Peyer's patch (tissue), 4 donors: ENCODE measurements at places on chromosomes 12 and 14. TPM values are rescaled to one million over a fixed set of nuclear protein-coding genes. Genes with fewer than 3 reads are reported as not detected.
A peak's percentile ranks its signal among the peaks of the same experiment; 100 is the strongest.

- no peaks in the 10 kb centered on the region for H3K4me1 ChIP-seq
- H3K27me3 ChIP-seq: no peaks in the 10 kb centered on the region
- no peak overlapping the region for H3K27ac ChIP-seq
- no peaks in the 10 kb centered on the region for H3K36me3 ChIP-seq
- no peak overlapping the region for H3K4me3 ChIP-seq
- no peak for DNase-seq
These were observed 8.3 kb upstream of the C14orf180 start for GRCh38 chr14:104571246-104571645.

DNA sequence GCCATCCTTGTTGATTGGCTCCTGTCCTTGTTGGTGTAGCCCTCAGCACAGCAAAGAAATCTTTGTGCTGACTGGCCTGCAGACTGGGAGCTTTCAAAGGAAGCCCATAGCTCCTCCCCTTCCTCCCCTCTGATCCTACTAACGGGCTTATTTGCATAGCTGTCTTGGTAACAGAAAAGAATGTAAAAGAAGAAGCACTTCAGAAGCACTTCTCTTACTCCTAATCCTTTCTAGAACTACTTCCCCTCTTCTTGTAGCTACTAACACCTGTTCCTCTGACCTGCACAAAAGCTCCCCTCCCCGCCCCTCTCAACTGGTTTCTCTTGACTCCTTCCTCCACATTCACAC is 14.3 kb upstream of the RIC8B start:
- no peak overlapping the region for H3K4me3 ChIP-seq
- peak overlapping the region; percentile 74 for H3K27ac ChIP-seq
- DNase-seq: peak; percentile 68

The NKX2-1 gene
- not detected for total RNA-seq

- DNase-seq: no peak
- no peaks in the 10 kb centered on the region for H3K27me3 ChIP-seq
- no peaks in the 10 kb centered on the region for H3K4me1 ChIP-seq
- no peak overlapping the region for H3K4me3 ChIP-seq
These were observed 13.0 kb upstream of the ISM2 start for GRCh38 chr14:77511486-77512162.

DNA sequence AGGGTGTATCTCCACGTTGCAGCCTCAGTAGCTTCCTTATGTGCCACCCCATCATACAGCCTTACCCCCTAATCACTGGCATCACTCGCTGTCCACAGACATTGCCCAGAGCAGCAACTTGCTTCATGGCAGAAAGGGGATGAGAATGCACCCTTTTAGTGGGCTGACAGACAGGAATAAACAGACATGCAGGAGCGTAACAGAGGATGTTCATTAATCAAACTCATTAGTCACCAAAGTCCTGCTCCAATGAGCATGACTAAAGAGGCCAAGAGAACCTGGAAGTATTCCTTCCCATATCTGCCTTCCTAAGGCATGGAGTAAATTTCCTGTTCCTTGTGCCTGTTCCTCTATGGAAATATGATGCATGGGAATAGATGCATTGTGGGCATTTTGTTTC is 197.0 kb downstream of the PHLDA1 start:
- H3K36me3 ChIP-seq: no peaks in the 10 kb centered on the region
- no peak overlapping the region for H3K27ac ChIP-seq
- H3K4me1 ChIP-seq: no peaks in the 10 kb centered on the region
- H3K27me3 ChIP-seq: no peaks in the 10 kb centered on the region
- DNase-seq: no peak

The HNRNPA1 gene
- total RNA-seq: 703 TPM
